ENCODE measurements at places on chromosomes 13 and 19.

DNA sequence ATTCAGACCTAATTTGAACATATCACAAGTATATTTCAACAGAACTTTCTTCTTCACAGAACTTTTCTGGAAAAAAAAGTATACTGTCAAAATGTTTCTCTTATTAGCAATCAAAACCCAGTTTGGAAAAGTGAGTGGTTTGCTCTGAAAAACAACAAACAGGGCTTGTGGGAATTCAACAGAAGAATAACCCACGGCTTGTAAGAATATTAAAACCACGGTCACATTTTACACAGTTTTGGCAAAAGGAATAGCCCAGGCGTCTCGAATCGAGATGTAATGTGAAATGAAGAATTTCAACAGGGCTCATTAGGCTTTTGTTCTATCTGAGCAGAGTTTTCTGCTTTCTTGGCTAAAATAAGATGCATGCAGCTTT, 70.7 kb downstream of the COL4A2 start:
- no peak for DNase-seq

DNA sequence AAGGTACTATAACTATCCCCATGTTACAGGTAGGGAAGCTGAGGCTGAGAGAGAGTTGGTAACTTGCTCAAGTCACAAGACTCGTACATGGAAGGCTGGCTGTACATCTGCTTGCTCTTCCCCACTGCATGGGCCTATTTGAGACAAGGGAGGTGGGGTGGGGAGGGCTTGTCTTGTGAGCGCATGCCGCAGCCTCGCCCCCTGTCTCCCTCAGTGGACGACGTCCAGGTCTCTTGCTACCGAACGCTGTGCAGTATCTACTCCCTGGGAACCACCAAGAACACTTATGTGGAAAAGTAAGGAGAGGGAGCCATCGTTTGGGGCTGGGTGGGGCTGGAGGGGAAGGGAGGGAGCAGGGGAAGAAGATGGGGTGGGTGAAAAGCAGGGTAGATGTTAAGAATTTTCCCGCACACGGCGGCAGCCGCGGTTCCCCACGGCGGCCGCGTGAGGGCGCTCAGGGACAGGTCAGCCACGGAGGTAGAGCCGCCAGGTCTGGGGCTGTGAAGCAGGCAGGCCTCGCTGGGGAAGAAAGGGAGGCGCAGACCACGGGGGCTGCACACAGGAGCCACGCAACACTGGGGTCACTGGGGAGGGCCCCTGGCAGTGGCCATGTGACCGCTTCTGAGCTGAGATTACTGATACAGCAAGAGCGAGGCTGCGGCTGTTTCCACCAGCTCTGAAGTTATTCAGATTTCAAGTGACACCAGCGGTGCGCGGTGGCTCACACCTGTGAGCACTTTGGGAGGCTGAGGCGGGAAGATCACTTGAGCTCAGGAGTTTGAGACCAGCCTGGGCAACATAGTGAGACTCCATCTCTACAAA, 81.5 kb downstream of the RYR1 start:
- DNase-seq, result peak; percentile 77

GRCh38 chr13:110412132-110412914, 105.2 kb downstream of the COL4A2 start:
- peak; percentile 64 for DNase-seq

DNA sequence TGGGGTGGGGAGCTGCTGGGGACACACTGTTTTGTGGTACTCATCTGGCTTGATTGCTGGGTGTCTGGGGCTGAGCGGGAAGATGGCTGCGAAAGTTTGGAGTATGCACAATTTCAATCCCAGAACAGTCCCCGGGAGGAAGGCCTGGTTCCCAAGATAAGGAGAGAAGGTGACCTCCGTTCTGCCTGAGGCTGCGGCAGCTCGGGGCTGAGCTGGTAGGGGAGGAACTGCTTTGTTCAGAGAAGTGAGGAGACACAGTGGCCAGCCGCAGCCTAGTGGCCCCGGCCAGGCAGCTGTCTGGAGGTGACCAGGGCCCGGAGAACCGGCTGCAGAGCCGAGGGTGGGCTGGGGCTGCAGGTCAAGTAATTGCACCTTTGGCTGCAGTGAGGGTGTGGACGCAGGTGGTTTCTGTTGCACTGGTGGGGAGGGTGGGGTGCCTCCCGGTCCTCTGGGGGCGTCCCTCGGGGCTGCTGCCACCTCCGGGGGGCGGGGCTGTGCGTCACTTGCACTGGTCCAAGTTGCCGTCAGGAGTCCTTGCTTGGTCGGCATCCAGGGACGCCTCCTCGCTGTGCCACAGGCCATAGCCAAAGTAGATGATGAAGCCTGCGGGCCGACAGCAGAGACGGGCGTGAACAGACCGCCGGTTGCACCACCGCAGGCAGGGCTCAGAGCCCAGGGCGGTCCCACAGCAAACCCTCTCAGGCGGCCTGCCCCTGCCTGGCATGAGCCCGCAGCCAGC, 81.3 kb downstream of the SLC7A1 start:
- no peak for DNase-seq

Measured in stimulated activated naive CD8-positive, alpha-beta T cell treated with anti-CD3 and anti-CD28 coated beads, Interleukin-15, amount 100 ng/mL, for 72 hours (primary cell).